ENCODE measurements at places on chromosomes 1 and 21. TPM values are rescaled to one million over a fixed set of nuclear protein-coding genes. Genes with fewer than 3 reads are reported as not detected.

NID1 gene
- 0.32 TPM for total RNA-seq

TNFRSF18 gene
- 56.2 TPM for total RNA-seq

CLK2 gene
- 72.6 TPM for total RNA-seq

KIAA1614 gene
- 0.25 TPM for total RNA-seq

CFHR3 gene
- not detected for total RNA-seq

GRCh38 chr1:80973101-80973500, 827.6 kb upstream of the ADGRL2 start:
- DNase-seq: no peak

DNA sequence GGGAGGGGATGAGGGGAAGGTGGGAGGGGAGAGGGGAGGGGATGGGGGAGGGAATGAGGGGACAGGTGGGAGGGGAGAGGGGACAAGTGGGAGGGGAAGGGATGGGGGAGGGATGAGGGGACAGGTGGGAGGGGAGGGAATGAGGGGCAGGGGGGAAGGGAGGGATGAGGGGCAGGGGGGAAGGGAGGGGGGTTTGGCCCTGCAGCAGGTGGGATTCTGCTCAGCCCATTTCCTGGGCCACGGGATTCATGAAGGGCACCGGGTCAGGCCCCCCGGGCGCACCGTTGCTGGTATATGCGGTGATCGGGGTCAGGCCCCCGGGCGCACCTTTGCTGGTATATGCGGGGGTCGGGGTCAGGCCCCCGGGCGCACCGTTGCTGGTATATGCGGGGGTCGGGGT, 15.1 kb upstream of the SAMD11 start:
- DNase-seq: no peak

GRCh38 chr1:168918860-168919741, 187.4 kb upstream of the ATP1B1 start:
- no peak for DNase-seq

DNA sequence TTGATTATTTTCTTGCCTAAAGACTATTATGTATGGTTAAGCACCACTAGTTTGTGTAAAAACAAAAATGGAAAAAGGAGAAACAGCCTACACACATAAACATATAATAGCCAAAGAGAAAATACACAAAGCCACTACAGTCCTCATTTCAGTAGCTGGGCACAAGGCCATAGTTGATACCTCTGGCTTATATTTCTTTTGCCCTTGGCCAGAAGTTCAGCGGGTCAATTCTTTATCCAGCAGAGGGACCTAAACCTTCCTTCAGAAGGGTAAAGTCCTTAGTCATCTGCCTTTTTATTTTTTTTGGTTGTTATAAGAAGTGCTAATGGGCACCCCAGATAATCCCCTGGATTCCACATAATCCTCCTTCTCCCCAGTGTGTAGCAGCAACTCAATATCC, 134.1 kb downstream of the PIGK start:
- no peak for DNase-seq

DNA sequence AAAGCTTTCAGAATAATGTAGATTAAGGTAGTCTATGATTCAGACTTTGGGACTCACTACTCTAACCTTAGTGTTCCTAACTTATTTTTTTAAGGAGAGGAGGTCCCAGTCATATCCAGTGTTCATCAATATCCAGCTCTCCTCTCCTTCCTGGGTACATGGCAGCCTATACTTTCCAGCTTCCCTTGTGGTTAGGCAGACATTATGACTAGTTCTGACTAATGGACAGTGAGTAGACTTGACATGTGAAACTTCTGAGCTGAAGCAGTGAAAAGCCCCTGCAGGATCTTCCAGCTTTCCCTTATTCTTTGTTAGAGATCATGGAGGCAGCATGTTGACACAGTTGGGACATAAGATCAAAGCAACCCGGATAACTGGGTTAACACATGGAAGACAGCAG, 144.2 kb downstream of the PTPRU start:
- DNase-seq: no peak

- DNase-seq: no peak
Measured at GRCh38 chr1:87180682-87181081, 148.0 kb upstream of the LMO4 start.

- DNase-seq: no peak
Measured at GRCh38 chr1:47508702-47509431, 71.0 kb downstream of the FOXD2 start.

GRCh38 chr1:41851589-41851988, 67.1 kb downstream of the HIVEP3 start:
- peak; percentile 44 for DNase-seq

GRCh38 chr21:15224346-15225086, 159.7 kb upstream of the NRIP1 start:
- peak; percentile 56 for DNase-seq

- DNase-seq: no peak
Measured at GRCh38 chr1:208509072-208509471, 264.9 kb upstream of the PLXNA2 start.

DNA sequence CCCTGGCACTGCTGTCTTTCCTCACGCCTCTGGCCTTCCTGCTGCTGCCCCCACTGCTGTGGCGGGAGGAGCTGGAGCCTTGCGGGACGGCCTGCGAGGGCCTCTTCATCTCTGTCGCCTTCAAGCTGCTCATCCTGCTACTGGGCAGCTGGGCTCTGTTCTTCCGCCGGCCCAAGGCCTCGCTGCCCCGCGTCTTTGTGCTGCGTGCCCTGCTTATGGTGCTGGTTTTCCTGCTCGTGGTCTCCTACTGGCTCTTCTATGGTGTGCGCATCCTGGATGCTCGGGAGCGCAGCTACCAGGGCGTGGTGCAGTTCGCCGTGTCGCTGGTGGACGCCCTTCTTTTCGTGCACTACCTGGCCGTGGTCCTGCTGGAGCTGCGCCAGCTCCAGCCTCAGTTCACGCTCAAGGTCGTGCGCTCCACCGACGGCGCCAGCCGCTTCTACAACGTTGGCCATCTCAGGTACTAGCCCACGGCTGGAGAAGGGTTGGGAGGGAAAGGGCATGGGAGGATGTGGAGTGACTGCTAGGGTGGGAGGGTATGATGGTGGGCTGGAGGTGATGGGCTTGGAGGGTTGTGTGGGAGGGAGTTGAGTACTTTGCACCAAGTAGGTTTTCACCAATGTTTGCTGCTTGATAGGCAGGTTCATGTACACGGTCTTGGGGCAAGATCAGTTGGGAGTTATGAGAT, 18.9 kb downstream of the VANGL2 start:
- no peak for DNase-seq

DNA sequence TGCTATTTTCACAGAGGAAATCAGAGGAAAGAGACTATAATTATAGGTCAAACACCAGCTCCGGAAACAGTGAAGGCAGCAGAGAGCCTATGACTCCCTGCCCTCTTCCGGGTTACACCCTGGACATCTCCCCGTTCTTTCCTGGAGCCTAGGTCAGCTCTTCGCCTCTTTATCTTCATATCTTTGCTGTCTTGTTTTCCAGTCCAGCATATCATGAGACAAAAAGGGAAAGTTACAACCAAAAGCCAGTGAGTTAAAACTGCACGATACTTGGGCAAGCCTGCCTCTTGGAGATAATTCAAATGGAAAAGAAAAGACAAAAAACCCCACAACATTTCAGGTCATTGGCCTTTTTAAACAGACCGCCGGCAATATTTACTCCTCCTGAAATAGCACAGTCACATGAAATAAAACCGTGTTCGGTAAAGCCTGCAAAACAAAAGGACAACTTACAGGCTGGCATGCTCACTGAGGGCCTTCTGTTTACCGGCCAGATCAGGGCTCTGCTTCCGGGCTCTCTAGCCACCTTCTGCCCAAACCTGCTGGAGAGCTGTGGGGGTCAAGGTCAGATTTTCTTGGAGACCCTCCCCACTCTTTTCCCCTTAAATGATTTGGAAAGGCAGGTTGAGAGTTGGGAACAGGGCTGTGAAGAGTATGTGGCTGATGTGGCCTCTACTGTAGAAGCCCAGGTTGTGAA, 42.8 kb upstream of the PPP2R5A start:
- no peak for DNase-seq

DNA sequence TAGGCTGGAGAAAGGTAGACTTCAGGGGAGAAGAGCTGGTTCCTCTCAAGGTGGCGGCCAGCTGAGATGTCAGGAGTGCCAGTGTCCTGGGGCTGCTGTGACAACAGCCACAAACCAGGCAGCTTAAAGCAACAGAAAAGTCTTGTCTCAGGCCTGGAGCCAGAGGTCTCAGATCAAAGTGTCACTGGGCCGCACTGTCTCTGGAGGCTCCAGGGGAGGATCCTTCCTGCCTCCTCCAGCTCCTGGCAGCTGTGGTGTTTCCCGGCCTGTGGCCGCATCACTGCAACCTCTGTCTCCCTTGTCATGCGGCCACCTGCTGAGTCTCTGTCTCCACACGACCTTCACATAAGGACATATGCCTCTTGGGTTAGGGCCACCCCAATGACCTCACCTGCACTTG, 24.4 kb upstream of the TSPEAR start:
- no peak for DNase-seq

DNA sequence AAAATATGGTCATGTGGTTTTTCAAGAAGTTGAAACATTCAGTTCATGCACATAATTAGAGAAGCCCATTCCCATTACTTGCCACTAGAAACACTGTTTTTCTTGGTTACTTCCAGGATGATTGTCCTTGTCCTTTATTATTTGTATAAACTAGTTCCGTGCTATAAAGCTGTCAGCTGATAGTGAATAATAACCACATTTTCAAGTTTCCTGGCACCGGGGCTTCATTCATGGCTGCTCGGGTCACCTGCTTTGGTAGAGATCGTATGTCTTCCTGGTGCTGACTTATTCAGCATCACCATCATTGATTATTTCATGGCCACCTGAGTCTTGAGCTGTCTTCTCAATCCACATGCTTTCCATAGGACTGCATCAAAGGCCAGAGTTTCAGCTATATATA, 62.9 kb upstream of the ZNF326 start:
- DNase-seq: no peak

- DNase-seq: no peak
Measured at GRCh38 chr1:42177541-42177981, 13.0 kb upstream of the GUCA2A start.

GRCh38 chr1:56394298-56394697, 185.1 kb downstream of the PLPP3 start:
- DNase-seq: no peak

- no peak for DNase-seq
Measured at GRCh38 chr1:99738858-99739465, 27.5 kb downstream of the FRRS1 start.

DNA sequence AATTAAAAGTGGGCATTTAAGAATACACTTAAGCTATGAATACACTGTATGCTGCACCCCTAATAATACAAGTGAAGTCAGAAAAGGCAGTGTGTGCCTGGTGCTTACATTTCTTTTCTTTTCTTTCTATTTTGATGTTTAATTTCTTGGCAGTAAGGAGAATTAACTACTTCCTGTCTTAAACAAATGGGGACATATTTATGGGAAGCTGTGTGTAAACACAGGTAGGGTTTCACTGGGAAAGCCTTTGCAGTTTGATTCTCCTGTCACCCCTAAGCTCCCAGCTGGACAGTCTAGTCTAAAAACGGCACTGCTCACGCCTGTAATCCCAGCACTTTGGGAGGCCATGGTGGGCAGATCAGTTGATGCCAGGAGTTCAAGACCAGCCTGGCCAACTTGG, 146.0 kb downstream of the MIS18A start:
- no peak for DNase-seq

DNA sequence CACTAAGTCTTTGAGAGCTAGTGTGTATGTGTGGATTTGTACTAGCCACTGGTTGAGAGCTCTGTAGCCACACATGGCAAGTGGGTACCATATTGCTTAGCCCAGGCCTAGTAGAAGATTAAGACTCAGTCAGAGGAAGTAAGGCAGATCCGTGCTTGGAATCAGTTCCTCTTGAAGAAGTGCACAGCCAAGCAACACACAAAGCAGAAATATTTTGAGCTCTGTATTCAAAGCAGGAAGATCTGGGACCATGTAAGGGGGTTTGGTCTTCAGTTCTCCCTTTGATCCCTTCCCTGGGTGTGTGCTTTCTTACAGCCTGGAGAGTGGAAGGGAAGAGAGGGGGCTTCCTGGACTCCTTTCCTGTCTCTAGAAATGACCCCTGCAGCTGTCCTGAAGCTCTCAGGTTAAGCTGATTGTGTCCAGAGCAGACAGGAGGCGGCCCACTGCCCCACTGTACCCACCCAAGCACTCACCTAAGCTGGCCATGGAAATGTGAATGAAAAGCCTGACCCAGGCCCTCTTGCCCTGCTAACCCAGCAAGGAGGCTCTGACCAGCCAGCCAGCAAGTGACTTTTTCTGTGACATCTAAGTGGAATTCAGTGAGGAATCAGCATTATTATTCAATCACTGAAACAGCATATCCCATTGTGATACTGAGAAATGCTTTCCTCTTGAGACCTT, 3.6 kb downstream of the ETS2 start:
- no peak for DNase-seq

DNA sequence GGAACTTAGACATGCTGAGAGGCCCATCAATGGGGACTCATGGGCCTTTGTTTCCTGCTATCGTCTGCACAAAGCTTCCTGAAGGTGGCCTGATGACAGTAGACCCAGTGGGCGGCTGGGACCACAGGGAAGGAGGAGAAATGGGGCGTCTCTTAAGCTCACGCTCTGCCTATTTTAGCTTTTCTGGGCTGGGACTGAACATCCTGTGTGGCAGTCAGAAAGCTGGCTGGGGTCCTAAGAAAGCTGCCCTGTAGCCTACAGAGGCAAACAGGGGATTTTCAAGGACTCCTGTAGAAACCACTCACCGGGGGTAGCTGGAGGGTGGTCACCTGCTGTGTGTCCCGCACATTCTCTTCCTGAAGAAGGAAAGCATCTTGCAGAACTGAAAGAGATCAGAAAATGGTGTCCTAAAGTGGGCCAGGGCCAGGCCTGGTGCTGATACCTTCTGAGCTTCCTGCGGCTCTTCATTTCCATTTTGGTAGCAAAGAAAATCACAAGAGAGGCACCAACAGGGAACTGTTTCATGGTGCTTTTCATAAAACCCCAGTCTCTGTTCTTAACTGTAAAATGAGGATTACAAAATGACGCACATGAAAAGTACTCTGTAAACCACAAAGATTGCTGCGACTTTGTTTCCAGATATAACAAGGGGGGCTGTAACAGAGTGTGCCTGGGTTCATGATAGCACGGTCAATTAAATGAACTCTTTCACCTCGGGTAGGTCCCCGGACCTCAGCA, 8.6 kb downstream of the ZNF496 start:
- no peak for DNase-seq

DNA sequence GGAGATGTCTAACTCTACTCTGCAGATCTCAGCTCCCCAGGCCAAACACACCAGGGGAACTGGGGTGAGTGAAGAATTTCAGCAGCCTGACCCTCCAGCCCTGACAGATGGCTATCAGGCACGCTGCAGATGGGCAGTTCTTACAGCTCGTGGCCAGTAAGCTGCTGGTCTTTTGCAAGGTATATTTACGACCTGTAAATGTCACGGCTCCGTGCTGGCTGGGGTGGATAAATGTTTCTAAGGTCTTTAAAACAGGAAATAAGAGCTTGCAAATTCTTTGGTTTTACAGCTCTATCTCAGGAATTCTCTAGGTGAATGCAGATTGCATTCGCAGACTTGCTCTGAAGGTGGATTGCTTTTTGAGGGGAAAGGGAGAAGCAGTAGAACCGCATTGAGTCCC, 10.1 kb downstream of the DOP1B start:
- DNase-seq: no peak

All from HCT116 (cell line).